ENCODE measurements at places on chromosomes 6 and 20. TPM values are rescaled to one million over a fixed set of nuclear protein-coding genes. Genes with fewer than 3 reads are reported as not detected.

Gene TMEM239
- not detected for total RNA-seq

Gene SLC52A3
- total RNA-seq: not detected

Gene RRAGD
- 7.0 TPM for total RNA-seq

Gene IL17F
- total RNA-seq: not detected

Gene NXT1
- 36.6 TPM for total RNA-seq

Gene TGM2
- total RNA-seq: 457 TPM

Gene SLC2A10
- 32.2 TPM for total RNA-seq

Gene DNAH8
- total RNA-seq: under 0.01 TPM

Gene MLN
- total RNA-seq: not detected
